ENCODE measurements at places on chromosomes 5 and 9.

- DNase-seq, result no peak
Measured at GRCh38 chr9:9820436-9820835, 792.4 kb downstream of the PTPRD start.

- DNase-seq, result no peak
Measured at GRCh38 chr5:78527925-78528324, 120.6 kb downstream of the LHFPL2 start.

- no peak for DNase-seq
Measured at GRCh38 chr9:31821583-31821982, 562.9 kb upstream of the ACO1 start.

GRCh38 chr5:109164001-109164400 is 245.8 kb downstream of the PJA2 start:
- DNase-seq, result no peak

DNA sequence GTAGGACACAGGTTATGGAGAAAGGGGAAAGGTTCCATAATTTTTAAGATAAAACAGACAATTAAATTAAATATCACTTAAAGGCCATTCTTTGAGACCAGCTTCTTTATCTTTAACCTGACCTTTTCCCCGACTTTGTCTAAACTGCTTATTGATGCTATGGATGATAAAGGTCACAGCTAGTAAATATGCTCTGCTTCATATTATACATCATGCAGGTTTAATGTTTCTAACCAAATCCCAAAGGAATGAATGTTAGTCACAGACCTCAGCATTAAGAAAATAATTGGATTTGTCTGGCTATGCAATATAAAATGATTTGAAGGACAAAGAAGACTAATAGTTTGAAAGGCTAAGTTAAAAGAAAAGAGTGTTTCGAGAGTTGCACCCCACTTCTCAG is 147.6 kb downstream of the ST8SIA4 start:
- DNase-seq, result no peak

GRCh38 chr9:125447202-125447802 is 185.7 kb downstream of the GAPVD1 start:
- no peak for DNase-seq

DNA sequence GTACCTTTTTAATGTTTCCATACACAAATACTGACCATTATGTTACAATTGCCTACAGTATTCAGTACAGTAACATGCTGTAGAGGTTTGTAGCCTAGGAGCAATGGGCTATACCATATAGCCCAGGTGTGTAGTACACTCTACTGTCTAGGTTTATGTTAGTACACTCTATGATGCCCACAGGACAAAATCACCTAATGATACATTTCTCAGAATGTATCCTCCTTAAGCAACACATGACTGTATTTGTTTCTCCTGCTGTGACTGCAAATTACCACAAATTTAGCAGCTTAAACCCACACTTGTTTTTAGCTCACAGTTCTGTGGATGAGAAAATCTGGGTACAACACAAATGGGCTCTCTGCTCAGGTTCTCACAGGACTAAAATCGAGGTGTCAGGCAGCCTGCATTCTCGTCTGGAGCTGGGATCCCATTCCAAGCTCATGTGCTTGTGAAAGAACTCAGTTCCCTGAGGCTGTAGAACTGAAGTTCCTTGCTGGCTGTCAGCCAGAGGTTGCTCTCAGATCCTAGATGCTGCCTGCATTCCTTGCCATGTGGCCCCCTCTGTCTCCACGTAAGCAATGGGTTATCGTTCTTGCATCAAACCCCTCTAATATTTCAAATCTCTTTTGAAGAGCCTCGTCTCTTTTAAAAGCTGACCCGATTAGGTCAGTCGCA is 38.6 kb upstream of the PIK3R1 start:
- DNase-seq, result no peak

DNA sequence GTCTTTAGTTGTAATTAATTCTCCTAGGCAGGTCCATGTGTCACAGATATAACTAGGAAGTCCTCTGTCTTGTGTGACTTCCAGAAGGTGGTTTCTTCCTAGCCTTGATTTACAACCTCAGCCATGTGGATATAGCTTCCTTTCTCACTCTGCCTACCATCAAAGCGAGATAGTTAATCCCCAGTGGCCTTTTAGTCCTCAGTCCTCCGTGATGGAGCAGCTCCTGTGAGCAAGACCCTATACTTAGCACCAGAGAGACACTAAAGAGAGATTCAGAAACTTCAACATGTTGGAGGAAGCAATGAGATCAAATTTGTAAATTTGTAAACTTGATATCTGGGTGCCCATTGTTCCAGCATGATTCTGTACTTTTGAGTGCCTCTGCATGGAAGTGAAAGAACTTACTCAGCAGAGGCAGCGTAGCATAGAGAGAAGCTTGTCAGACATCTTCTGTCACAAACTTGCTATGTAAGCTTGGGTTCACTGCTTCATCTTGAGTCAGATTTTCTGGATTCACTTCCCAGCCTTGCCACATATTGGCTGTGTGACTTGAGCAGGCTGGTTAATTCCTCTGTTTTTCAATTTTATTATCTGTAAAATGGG is 170.2 kb upstream of the NR3C1 start:
- no peak for DNase-seq

GRCh38 chr5:93221-93980 is 1.4 kb downstream of the PLEKHG4B start:
- no peak for DNase-seq

GRCh38 chr5:45038366-45038987 is 229.7 kb downstream of the MRPS30 start:
- DNase-seq, result no peak

GRCh38 chr9:109012009-109012875 is 1.1 kb downstream of the CTNNAL1 start:
- no peak for DNase-seq

DNA sequence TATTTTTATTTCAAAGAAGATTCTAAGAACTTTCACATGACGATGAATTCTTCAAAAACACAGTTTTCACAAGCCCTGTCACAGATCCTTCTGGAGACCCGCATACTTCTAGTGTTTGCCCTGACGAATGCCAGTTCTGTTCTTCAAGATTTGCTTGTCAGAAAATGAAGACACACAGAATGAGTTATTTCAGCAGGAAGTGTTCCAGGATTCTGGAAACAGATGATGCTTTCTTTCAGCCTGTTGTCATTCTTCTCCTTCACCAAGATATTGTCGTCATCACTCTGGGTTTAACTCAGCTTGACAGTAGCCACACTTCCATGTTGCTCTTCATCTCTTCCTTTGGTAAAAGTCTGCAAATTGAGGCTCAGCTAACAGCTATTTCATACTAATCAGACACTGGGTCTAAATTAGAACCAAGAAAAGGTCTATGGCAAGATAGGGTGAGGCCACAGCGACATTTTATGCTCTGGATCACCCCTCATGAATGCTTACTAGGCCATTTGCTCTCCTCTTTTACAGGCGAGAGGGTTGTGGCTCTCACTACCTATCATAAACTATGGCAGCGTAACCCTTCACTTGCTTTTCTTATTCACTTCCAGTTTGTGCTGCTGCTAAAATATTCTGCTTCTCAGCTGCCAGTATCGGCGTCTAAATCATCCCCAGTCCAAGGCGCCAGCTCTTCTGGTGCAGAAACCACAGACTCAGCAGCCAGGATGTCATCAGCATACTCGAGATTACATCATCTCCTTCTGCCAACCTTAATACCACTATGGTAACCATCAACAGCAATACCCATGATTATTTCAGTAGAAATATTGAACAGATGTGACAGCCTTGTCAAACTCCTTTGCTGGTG is 159.6 kb upstream of the TBCA start:
- DNase-seq, result no peak

All from activated naive CD8-positive, alpha-beta T cell treated with anti-CD3 and anti-CD28 coated beads, Interleukin-2, amount 50 U/mL, for 16 hours (primary cell).